Activated CD4-positive, alpha-beta T cell treated with anti-CD3 and anti-CD28 coated beads for 4 hours (primary cell): ENCODE measurements at places on chromosomes 5 and 9.

DNA sequence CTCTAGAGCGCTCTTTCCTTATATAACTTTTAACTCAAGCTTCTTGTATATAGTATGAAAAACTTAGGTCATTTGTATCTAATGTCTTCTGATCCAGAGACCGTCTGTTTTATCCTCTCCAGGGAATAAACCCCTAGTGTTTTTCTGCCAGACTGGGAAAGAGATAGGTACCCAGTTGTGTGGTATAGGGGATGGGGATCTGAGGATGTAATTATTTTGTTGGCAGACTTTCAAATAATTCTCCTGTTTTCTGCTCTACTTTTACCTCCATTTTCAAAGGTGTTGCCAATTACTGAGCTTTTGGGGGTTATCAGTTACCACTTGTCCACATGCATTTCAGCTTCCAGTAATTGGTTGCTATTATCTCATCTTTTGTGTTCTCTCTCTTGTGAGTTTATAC, 17.9 kb downstream of the CCDC171 start:
- no peak for DNase-seq

DNA sequence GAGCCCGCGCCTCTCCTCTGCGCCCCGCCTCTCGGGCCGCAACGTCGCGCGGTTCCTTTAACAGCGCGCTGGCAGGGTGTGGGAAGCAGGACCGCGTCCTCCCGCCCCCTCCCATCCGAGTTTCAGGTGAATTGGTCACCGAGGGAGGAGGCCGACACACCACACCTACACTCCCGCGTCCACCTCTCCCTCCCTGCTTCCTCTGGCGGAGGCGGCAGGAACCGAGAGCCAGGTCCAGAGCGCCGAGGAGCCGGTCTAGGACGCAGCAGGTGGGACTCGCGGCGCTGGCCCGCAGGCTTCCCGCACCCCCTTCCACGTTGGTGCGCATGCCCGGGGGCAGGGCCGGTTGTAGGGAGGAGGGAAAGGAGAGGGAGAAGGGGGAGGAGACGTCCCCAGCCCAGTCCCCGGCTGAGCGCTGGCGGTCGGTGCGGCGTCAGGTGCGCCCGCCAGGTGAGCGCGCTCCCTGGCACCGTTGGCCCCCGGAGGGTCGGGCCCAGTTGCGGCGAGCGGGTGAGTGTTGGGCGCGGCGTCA, at the start of gene OCLN:
OCLN (plus strand) TSS at position 400 of the 532 bp plus-strand sequence. CDS start 11,455 bp downstream, outside the sequence.
- no peak for DNase-seq

- peak; percentile 14 for DNase-seq
Measured at GRCh38 chr9:130138791-130139190, 33.4 kb upstream of the NCS1 start.

DNA sequence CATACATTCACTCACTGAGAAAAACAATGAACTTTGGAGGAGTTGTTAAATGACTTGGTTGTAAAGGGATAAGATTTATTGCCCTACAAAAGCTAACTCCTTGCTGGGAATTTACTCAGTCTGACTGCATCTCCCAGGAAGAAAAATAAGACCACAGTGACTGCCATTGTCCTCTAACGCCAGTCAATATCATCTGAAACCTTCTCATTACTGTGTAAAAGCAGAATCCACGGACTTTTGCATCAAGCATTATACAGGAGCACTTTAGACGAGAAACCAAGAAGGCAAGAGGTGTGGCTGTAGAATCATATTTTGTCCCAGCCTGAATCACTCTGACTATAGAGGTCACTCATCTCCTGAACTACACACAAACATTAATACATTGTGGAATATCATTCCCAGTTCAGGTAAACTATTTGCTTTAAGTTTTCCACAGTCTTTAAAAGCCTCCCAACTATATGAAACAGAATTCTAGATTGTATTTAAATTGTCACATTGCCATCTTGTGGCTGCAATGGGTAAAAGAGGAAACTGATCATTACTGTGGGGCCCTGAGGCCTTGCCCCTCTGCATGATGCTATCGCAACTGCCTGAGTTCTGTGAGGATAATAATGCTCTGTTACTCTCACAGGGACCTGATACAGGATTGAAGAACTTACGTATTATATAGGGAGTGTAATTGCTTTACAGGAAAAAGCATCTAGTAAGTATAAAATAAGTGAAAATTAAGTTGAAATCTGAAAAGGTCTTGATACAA, 142.9 kb downstream of the SLCO4C1 start:
- DNase-seq = no peak

DNA sequence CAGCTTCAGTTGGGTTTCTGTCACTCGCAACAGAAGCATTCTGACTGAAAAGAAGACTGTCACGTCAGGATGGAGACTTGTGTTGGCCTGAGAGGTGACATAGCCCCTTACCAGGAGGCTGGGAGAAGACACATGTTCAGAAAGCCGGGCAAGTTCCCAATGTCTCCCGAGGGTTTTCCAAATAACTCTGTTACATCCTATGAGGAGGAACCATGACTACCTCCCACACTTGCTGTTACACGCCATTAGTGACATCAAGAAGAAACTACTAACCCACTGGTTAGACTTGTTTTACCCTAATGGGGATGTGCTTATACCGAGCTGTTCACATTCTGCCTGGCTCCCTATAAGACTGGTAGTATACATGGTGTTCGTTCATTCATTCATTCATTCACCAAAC, 33.3 kb downstream of the SH3PXD2B start:
- DNase-seq = no peak
